SW 1271 (cell line): ENCODE measurements at places on chromosomes 16 and 17.

GRCh38 chr17:30401097-30401496 lies 22.4 kb downstream of the CPD start:
- no peak for DNase-seq

DNA sequence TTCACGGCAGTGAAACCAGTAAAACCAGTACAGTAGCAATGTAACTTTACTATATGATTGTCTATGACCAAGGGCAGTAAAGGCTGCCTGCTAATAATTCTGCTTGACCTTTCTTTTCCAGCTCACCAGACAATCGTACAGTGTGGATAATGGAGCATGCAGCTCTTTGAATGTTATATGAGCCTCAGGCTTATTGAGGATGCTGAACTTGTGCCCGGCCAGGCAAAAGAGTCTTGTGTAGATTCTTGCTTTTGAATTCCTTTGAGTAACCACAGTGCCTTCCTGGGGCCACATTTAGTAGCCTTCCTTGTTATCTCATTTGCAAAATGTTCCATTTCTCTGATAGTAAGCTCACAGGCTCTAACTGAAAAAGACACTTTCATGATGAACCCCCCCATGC lies 131.8 kb downstream of the CDH11 start:
- DNase-seq, result no peak

DNA sequence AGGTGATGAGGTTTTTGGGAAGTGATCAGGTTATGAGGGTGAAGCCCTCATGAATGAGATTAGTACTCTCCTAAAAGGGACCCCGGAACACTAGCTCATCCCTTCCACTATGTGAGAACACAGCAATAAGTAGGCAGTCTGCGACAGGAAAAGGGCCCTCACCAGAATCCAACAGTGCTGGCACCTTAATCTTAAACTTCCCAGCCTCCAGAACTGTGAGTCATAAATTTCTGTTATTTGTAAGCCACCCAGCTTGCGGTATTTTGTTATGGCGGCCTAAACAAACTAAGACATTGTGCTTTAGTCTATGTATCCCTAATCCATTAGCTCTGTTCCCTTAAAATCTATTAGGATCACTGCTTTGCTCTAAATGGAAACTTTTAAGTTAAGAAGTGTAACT lies 8.5 kb downstream of the SLFN12 start:
- DNase-seq, result no peak

DNA sequence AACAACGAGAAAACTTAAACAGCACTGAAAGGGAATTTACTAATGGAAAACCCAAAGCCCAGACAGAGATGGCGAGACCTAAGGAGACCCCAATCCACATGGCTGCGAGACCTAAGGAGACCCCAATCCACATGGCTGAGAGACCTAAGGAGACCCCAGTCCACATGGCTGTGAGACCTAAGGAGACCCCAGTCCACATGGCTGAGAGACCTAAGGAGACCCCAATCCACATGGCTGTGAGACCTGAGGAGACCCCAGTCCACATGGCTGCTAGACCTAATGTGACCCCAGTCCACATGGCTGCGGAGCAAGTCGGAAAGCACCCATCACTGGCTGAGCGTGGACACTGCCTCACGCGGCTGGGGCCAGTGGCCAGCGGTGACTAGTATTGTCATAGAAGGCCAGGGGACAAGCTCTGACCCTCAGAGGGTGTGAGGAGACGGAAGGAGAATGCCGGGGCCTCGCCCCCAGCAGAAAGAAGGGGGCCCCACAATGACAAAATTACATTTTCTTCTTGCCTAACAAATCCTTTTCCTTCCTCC lies 241.8 kb downstream of the C16orf95 start:
- DNase-seq, result no peak

- no peak for DNase-seq
Observed at GRCh38 chr17:63626551-63627180, 4.4 kb downstream of the MAP3K3 start.

GRCh38 chr16:27289669-27290068 lies 21.1 kb upstream of the NSMCE1 start:
- DNase-seq, result no peak

DNA sequence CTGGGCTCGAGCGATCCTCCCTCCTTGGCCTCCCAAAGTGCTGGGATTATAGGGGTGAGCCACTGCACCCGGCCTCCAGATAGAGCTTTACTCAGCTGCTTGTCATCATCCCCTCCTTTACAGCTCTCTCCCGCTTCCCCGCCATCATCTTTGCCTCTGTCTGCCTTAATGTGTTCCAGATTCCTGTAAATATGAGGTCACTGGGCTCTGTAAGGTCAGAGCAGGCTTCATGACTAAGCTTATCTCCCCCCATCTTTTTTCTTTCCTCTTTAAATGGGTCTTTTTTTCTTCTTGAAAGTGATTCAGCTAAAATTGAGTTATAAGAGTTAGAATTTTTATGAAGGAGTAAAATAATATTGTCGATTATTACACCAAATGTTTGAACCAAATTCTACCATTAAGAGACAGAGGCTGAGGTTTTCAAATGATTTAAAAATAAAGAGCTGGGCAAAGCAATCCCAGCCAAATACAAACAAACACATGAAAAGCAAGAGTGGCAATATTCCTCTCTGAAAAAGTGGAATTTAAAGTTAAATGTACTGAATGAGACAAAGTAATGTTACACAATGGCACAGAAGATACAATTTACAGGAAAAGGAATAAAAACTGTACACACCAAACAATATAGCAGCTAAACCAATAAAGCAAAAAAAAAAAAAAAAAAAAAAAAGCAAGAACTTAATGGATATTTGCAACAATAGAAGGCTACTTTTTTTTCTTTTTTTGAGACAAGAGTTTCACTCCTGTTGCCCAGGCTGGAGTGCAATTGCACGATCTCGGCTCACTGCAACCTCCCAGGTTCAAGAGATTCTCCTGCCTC lies 62.1 kb downstream of the CRISPLD2 start:
- DNase-seq, result no peak

DNA sequence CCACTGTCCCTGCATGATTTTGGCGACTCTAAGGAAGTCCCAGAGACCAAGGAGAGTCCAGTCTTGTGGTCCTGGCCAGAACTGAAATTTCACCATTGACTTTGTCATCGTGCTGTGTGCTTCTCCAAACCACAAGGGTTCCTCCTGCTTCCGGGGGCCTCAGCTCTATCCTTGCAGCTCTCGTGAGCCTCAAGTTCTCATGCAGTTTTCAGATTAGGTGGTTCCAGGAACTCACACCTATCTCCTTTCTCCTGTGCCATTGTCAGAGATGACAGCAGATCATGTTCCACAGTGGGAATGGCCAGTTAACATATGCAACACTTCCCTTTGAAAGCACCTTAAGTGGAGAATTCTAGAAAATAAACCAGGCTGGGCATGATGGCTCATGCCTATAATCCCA lies 97.9 kb upstream of the CRHR1 start:
- no peak for DNase-seq

- DNase-seq, result no peak
Observed at GRCh38 chr17:37842401-37842800, 81.8 kb upstream of the TBC1D3K start.

DNA sequence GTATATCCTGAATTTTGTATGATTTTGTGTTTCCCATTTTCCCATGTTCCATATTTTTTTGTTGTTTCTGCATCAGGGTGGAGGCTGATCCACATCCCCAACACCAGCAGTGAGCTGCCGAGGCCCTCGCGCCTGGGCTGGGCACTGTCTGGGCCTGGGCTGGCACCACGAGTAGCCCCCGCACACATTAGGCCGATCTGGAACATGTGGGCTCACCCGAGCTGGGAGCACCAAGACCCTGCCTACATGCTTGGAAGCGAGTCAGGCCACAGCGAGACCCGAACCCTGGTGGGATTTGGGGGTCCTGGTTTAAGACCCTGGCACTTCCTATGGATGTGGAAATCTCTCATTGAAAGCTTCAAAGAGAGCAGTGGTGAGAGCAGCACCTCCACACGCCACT lies 8.5 kb downstream of the KCTD5 start:
- no peak for DNase-seq

DNA sequence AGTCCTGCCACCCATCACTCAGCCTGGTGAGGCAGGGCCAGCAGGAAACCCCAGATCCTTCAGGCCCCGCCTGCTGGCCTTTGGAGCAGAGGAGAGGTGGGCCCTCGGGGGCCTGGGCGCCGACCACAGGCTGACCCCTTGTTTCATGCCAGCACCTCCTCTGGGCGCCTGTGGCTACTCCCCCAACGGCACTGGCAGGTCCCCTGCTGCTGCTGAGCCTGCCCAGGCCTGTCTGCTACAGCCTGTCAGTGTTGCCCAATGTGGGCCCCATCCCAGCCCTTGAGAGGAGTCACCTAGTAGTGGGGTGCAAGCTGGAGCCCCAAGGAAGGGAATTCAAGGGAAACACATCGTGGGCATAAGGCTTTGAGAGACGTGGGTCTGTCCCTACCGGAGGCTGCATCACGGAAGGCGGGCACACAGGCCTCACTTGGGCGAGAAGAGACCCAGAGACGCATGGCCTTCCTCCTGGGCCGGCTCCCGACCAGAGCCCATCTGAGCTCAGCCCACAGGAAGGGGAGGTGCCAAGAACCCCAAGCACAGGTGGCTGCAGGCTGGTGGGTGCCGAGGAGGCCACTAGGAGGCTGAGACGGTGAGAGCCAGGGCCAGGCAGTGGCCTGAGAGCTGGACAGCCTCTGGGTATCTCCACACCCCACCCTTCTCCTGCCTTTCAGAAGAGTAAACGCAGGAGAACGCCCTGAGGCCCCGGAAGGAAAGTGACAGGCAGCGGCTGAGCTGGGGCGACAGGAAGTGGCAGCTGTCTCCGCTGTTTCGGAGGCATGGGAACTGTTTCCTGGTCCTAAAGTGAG lies 8.0 kb upstream of the FASN start:
- peak; percentile 80 for DNase-seq

- no peak for DNase-seq
Observed at GRCh38 chr17:56690441-56691291, 97.2 kb downstream of the NOG start.

DNA sequence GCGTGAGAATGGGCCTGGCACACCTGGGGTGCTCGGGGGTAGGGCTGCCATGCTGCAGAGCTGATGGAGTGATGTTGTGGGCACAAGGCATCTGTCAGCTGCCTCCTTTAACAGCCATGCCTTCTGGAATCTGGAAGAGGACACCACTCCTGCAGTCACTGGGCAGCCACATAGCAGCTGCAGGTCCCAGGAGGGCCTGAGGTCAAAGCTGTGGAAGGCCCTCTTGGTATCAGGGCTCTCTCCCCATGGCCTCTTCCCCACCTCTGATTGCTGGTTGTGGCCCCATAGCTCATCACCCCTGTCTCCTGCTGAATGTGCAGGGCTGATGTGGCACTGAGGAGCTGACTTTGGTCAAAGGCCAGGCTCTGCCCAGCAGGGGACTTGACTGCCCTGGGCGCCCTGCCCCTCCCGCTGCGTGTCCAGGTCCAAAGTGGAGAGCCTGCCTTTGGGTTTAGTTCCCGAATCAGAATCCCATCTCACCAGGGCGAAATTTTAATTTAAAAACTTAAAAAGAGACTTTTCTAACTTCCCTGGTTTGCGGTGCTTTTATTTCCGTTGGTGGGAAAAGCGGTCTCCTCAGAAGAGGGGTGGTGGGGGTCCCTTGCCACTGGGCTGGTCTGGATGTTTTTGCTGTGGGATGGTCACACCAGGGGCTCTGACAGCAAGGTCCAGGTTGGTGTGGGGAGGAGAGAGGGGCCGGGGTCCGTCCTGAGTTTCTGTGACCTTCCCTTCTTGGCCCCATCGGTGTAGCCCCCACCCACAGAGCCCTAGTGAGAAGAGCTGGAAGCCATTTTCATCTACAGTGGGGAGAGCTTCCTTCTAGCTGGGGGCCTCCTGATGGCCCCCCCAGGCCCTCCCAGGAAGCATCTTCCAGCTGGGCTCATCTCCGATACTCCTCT lies 5.9 kb downstream of the UBALD2 start:
- no peak for DNase-seq

DNA sequence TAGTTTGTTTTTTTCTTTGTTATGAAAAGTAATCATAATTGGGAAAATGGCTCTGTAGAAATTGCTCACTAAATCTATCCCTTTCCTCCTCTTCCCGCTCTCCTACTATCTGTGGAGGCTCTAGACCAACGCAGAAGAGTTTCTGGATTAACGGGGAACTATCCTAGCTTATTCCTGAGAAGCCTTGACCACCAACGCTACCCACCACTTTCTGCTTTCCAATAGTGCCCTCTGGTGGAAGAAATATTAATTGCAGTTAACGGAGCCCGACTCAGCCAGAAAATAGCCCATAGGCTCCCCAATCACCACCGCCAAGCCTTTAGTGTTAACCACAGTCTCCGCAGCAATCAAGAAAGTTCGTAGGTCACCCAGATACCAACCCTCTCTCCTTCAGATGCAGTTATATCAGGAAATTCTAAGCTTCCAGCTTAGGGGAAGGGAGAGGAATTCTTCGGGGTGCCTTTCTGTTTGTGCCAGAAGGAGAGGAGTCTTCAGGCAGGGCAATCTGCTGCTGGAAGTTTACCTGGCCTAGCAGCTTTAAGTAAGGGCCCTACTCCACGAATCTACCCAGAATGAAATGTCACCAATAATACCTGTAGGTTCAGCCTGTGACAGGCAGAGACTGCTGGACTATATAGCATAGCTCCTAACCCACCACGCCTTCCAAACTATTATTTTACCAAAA lies 23.0 kb upstream of the NSRP1 start:
- peak; percentile 59 for DNase-seq

DNA sequence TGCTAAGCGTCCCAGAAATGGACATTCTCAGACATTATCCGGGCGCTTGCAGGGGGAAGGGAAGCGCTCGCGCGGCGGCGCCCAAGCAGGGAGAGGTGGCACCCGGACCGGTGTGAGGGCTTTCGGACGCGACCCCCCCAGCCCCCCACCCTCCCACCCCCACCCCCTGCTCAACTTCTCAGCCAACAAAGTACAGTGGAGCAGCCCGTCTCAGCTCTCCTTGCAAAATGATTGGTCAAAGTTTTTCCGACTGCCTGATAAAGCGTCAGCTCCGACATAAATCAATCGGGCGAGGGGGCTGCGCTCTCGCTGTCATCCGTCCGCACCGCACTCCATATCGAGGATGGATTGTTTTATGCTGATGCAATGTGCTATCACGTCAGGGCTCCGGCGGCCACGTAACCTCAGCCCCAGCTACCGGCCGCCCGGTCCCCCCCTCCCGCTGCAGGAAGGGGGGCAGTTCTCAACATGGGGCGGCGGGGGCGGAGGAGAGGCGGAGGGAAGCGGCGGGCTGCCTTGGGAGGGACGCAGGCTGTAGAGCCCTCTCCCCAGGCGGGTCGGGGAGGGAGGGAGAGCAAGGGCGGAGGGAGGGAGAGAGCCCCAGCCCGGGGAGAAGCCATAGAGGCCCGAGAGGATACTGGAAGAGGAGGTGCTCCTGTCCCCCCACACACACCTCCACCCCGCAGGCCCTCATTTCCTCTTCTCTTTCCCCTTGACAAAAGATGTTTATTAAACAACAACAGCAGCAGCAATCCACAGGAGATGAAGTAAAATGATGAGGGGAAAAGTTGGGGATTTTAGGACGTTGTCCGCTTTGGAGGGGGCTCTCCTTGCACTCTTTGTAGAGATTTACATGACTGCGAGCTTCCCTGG lies at the start of gene HOXB9:
Gene HOXB9, minus strand, starts transcription at position 114 of the 873 bp plus-strand sequence. Its CDS starts 89 bp downstream, at position 25.
- DNase-seq, result no peak
